Activated gamma-delta T cell treated with Interleukin-2 at 50 U/mL for 16 hours (primary cell): ENCODE measurements at places on chromosomes 12 and 14.

- no peak for DNase-seq
These were observed 41.1 kb downstream of the GRIP1 start for GRCh38 chr12:66637699-66638301.

- no peak for DNase-seq
These were observed 399.0 kb downstream of the NAV3 start for GRCh38 chr12:78229591-78230101.

DNA sequence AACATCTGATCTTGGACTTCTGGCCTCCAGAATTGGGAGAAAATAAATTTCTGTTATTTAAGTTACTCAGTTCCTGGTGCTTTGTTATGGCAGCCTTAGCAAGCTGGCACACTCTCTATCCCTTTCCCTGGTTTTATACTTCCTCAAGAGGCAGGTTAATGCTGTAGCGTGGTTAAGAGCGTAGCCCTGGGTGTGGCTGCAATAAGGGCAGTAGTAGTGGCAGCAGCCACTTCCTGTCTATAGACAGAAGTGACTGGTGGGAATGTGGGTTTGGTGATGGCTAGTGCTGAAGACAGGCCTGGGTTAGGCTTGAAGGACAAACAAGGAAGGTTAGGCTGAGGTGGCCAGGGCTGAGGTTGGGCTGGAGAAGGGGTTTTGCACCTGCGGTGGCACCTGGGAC is 3.6 kb upstream of the LGALS3 start:
- DNase-seq: no peak

DNA sequence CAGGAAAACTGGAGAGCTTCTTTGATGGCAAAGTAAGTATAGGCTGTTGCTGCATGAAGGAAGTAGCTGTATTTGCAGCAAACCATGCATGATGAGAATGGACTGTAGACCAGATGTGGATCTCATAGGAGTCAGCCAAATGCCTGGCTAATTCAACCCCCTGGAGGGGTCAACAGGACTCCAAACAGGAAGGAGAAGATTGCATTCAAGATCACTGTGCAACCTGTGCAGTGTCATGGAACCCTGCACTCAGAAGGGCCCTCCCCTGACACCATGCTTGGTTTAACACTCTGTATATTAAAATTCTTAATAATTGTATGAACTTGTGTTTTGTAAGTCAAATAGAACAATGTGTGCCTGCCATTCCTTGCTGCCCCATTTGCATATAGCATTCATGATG is 225.1 kb upstream of the FSCB start:
- no peak for DNase-seq

GRCh38 chr12:16579041-16579440 is 26.9 kb downstream of the LMO3 start:
- no peak for DNase-seq

- DNase-seq: no peak
These were observed 6.0 kb upstream of the UBE2N start for GRCh38 chr12:93447555-93448290.

- no peak for DNase-seq
These were observed 3.2 kb upstream of the DIO3 start for GRCh38 chr14:101557811-101558738.

GRCh38 chr14:44657203-44657602 is 150.1 kb upstream of the FSCB start:
- DNase-seq: no peak

GRCh38 chr12:106239951-106240335 is 7.9 kb downstream of the CKAP4 start:
- no peak for DNase-seq

DNA sequence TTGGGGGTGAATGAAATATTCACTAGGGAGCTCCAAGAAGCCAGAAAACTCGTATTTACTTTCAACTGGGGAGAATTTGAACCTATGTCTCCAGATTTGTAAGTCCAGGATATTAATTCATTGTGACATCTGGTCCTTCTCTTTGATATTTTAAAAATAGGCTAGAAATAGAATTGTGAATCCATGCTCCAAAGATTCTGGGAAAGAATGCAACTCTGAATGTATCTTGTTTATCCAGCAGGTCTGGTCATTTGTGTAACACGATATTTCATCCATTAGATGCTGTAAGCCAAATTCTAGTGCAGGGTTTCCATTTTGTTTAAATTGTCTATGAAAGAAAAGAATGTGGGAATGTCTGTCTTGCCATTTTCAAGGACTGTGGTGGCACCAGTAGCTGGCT is 334.7 kb downstream of the BMP4 start:
- DNase-seq: no peak

DNA sequence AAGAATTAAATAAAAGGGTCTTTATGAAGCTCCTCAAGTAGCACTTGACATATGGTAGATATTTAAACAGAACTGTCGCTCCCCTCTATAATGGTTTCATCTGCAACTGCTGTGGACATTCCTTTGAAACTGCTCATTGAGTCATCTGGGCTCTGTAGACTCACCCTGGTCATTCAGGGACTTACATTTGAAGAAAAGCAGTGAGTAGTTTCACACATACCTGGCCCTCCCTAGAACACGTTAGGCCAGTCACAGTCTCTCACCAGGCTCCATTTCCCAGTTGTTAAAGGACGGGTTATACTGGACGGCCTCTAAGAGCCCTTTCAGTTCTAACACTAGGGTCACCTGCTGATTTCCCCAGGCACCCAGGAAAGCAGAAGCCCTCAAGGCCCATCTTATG is 217.0 kb downstream of the BCL11B start:
- no peak for DNase-seq

- DNase-seq: no peak
These were observed 9.9 kb downstream of the GPR132 start for GRCh38 chr14:105055334-105055733.

GRCh38 chr14:80768646-80769045 is 172.9 kb downstream of the CEP128 start:
- DNase-seq: no peak

DNA sequence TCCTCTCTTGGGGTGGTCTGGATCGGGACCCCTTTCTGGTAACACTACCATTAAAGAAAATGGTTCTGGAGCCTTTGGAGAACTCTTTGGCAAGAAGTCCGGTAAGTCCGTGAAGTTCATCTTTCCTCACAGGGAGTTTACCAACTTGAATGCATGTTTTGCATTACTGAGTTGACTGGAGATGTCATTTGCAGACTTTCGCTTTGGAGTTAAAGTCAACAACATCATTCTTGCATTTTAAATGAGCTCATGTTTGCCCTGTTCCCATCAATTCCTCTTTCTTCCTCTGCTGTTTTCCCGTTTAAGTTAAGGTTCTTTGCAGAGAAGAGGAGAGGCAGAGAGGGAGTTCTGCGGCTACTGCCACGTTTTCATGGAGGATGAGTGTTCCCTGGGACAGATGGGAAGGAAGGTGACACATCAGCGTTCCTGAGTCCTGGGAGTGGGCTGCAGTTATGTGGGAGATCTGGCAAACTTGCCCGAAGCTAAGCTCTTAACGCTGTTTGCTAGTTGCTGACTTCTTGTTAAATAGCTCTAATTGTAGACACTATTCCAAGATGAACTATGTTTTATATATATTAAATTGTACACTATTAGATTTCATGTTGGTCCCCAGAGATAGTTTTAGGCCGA is 18.8 kb upstream of the PRICKLE1 start:
- DNase-seq: no peak

DNA sequence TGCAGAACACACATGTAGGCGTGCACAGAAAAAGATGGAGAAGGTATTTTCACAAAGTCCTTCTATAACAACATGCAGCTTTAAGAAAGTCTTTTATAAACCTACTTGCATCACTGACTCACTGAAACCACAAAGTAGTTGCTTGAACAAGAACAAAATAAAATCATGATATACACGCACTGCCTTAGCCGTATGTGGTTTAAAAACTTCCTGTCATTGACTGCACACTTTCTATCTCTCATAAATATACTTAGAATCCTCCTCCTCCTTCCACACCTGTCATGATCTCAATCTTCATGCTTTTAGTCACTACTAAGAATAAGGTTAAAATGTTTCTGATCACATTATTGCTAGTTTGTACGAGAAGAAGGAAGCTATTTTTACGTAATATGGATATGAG is 31.8 kb upstream of the RAD51AP1 start:
- DNase-seq: peak; percentile 4

DNA sequence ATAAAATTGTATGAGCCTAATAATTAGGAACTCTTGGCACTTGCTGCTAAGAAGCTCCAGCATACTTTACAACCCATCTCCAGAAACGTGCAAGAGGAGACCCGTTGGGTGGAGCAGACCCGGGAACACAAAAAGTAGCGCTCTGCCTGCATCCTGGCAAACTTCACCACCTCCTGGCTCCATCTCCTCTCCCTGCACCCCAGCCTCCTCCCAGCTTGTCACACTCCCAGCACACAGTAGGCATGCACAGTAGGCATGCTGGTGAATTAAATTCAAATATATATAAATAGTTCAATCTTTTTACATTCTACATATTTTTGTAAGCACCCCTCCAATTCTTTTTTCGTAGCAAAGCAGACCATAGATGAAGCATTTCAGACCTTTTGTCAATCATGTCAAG is 1.2 kb downstream of the VSIG10 start:
- no peak for DNase-seq

DNA sequence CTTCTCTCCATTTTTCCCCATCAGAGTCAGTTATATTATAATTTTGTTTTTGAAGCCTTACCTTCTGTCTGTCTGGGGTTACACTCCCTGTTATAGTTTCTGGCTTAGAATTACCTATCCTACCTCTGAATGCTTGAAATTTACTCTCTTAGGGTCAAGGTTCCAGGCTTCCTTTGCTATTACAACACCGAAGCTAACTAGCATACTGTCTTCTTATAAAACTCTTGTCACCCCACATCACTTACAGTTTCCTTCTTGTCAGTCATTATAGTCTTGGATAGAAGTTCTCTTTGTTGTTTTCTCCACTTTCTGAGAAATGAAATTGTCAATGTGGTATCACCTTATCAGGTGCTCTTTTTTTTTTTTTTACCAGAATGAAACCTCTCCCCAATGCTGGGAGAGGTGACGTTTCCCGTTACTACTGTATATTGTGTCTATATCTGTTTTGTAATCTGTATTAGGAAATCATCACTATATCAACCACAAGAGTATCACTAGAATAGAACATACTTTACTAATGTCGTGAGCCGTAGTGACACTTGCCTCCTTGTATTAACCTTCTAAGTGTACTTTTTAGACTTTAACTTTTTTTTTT is 69.2 kb upstream of the PSMA6 start:
- no peak for DNase-seq

DNA sequence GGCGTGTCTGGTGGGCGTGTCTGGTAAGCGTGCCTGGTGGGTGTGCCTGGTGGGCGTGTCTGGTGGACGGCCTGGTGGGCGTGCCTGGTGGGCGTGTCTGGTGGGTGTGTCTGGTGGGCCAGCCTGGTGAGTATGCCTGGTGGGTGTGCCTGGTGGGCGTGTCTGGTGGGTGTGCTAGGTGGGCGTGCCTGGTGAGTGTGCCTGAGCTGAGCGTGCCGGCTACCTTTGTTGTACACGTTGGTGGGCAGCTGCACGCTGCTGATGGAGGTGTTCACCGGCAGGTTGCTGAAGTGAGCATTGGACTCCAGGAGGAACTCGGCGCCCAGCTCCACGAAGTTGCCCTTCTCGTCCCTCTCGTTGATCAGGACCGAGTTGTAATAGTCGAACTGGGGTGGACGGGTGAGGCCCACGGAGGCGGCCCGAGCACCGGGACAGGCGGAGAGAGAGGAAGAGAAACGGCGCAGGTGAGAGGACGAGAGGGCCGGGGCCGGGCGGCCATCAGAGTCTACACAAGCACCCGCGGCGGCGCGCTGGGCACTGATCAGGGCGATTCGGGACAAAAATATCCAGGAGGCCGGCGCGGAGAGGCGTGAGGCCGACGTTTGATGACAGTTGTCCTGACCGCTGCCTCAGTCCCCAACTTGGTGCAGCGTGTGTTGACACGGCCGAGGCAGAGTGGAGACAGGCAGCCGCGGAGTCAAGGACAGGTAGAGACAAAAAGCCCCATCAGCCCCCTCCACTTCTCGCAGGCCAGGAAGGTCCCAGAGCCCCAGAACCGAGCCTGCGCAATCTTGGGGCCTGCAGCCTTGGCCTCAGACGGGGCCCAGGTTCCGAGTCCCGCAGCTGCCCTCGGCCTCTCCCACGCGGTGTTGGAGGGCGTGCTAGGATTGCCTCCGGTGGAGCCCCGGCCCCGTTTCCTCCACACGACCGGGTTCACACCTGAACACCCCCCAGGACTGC is 10.5 kb downstream of the CACNA2D4 start:
- no peak for DNase-seq

DNA sequence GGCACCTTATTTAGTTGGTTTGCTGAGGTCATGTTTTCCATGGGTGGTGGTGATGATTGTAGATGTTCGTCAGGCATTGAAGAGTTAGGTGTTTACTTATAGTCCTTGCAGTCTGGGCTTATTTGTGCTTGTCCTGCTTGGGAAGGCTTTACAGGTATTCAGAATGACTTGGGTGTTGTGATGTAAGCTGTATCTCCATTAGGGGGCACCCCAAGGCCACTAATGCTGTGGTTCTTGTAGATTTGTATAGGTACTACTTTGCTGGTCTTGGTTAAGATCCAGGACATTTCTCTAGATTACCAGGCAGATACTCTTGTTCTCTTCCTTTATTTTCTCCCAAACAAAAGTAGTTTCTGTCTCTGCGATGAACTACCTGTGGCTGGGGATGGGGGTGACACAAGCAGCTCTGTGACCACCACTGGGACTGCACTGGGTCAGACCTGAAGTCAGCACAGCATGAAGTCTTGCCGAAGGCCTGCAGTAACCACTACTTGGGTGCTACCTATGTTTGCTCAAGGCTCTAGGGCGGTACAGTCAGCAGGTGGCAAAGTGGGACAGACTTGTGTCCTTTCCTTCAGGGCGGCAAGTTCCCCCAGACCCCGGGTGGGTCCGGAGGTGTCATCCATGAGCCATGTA is 35.8 kb upstream of the FBXO33 start:
- no peak for DNase-seq

- DNase-seq: no peak
These were observed 32.9 kb downstream of the RIN3 start for GRCh38 chr14:92546347-92547053.

DNA sequence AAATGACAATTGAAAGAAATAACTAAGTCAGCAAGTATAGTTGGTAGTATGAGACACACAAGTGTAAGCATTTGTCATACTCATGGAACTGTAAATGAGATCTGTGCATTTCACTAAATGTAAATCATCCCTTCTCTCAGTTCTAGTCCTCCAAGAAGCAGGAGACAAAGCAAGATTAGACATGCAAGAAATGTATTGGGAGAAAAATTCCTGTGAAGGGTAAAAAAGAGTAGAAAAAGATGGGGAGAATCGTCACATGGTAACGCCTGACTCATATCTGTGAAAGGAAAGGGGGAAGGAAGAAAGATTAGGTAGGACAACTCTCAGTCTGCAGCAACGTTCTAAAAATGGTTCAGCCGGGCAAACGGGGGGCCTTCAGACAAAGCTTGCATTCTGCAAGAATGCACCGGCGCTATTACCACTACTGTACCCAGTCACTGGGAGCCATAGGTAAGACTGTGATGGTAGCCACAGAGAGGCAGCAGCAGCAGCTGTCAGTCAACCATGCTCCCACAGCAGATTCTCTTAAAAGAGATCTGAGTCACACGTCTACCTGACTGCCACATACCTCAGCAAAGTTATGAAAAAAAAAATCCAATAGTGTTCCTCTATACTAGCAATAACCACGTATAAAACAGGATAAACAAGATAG is 18.0 kb upstream of the RFX4 start:
- no peak for DNase-seq

- DNase-seq: no peak
These were observed 979.4 kb downstream of the GALC start for GRCh38 chr14:87013583-87013982.

- no peak for DNase-seq
These were observed 16.1 kb upstream of the EIF4B start for GRCh38 chr12:52990206-52990605.
